Cardiac muscle cell (in vitro differentiated cells and primary cell): ENCODE measurements at places on chromosomes 1 and 21.
A peak's percentile ranks its signal among the peaks of the same experiment; 100 is the strongest.

DNA sequence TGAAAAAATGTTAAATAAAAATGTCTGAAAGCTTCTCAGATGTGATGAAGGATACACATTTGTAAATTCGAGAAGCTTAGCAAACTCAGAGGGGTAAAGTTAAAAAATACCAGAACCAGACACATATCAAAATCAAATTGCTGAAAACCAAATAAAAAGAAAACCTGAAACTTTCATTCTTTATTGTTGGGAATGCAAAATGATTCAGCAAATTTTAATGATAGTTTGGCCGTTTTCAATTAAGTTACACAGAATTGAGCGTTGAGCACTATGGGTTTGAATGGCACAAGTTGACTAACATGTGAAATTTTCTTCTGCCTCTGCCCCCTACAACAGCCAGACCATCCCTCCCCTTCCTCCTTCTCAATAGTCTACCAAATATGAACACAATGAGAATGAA, 33.5 kb upstream of the GRIK1 start:
- DNase-seq: no peak

- DNase-seq: no peak
Measured at GRCh38 chr1:170910273-170910672, 25.1 kb upstream of the MROH9 start.

DNA sequence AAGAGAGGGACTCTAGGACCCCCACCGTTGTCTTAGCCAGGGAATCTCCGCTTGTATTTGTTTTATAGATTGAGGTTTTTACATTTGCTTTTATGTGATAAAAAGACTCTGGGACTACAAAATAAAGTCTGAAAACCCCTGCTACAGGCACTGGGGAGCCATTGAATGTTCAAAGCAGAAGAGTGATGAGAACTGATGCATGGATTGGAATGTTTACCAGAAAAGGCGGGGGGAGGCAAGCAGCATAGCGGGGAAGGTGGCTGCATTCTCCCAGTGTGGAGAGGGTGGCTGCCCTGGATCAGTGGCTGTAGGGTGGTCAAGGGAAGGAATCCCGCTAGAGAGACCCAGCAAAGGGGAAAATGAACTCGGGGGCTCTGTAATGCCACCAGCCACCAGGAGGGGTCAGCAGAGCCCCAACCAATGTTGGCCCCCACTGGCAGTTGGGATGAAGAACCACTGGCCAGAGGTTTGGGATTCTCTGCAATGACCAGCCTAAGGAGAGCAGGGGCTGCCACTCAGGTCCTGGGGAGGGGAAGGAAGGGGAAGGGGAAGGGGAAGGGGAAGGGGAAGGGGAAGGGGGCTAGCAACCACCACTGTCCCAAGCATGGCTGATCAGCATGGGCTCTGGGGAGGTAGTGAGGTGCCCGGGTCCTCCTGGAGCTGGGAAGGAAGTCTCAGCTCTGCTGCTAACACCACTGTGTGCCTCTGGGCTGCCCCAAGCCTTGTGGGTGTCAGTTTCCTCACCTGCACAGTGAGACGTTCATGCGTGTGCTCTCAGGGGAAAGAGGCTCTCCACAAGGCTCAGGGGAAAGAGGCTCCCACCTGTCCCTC, 19.2 kb upstream of the PEF1 start:
- DNase-seq: peak; percentile 66

DNA sequence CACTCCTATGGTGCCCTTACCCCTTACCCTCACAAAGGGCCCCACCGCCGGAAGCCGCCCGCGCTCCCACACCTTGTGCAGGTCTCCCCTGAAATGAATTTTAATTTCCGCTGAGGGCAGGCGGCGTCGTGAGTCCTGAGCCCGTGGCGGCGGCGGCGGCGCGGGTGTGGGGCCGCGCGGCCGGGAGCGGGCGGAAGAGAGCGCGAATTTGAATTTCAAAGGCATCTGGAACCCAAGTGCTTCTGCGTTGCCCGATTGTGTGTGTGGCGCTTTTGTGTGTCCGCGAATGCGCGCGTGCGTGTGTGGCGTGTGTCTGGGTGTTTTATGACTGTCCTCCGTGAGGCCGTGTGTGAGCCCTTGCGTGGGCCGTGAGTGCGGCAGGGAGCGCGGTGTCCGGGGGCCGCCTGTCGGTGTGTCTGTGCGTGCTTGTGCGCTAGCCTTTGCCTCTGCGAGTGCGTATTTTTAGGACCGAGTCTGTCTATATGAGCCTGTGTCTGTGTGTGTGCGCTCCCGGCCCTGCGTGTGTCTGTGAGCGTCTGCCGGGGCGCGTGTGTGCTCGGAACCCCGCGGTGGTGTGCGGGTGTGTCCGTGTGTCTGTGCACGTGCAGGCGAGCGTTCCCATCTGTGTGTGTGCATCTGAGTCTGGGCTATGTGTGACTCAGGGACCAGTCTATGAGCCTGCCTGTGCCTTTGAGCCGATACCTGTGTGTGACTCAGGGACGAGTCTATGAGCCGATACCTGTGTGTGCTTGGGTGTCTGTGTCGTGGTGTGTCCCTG, 7.9 kb upstream of the ADGRB2 start:
- DNase-seq: peak; percentile 32

DNA sequence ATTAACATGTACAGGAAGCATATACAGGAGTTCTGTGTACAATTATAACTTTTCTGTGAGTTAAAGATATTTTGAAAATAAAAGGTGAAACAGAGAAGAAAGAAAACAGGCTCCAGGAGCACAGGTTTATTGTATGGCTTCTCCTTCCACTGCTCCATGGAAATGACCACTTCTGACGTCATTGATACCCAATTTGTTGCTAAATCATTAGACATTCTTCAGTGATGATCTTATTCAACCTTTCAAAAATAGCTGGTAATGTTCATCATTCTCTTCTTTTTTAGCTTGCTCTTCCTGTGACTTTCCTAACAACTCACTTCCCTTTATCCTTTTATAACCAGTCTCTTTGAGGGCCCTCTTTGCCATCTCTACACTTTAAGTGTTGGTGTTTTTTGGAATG, 77.8 kb downstream of the KCNK2 start:
- no peak for DNase-seq

- DNase-seq: no peak
Measured at GRCh38 chr1:9086045-9086444, 16.6 kb upstream of the SLC2A5 start.

DNA sequence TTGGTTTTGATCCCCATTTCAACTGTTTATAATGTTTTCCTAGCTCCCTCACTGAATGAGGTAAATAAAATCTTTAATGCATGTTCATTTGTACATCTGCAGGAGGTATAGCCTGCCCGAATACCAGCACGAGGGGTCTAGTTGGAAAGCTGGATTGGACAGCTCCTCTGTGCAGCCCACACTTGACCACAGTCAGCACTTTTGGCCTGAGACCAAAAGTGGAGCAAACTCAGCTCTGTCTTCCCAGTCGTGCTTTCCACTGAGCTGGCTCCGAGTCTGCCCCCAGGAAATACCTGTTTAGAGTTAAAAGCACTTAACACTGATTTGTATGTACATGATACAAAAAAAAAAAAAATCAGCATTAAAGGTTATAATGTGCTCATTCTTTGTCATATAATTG, 224.4 kb downstream of the DSCAM start:
- DNase-seq: no peak

DNA sequence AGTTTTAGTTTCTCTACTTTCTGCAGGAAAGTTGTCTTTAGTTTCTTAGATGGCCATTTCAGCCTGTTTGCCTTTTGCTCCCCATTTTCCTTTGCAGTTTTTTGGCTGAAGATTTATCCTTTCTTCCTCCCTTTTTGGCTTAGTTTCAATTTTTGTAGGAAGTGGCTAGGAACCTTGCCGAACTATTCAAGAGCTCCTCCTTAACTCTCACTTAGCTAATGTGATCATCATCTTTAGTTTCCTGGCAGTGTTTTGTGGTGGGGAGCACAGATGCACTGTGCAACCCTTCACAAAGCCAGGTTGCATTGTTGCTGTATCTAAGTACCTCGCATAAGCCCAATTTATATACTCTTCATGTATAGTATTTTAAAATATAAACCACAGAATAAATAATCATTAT, 28.8 kb upstream of the CCDC181 start:
- no peak for DNase-seq

DNA sequence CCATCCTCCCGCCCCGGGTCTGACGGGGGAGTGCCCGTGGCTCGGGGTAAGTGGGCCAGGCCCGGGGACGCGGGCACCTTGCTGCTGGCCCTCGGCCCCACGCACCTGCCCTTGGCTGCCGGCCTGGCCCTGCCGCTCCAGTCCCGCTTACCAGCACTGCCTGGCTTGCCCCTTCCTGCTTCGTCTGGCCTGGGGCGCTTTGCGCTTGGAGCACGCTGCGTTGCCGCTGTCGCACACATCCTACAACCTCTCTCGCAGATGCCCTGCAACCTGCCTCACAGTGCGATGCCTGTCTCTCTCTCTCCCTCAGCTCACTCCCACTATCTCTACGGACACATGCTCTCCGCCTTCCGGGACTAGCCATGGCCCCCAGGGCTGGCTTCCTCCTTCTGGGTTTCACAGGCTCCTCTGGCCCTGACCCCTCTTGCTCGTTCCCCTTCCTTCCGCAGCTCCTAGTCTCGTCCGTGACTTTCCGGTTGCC, 9.7 kb downstream of the MYOG start:
- DNase-seq: no peak

DNA sequence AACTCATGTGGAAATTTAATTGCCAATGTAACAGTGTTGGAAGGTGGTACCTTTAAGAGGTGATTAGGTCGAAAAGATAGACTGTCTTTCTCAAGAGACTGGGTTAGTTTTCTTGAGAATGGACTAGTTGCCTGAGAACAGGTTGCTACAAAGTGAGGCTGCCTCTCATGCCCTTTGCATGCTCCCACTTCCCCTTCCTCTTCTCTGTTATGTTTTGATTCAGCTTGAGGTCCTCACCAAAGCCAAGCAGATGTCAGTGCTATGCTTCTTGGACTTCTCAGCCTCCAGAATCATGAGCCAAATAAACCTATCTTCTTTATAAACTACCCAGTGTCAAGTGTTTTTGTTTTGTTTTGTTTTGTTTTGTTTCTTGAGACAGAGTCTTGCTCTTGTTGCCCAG, 187.0 kb upstream of the RUNX1 start:
- DNase-seq: no peak

GRCh38 chr1:146035048-146035423, 13.5 kb upstream of the HJV start:
- DNase-seq: peak; percentile 56

- DNase-seq: no peak
Measured at GRCh38 chr1:117818456-117818855, 111.0 kb downstream of the GDAP2 start.

GRCh38 chr1:14944471-14944985, 209.0 kb upstream of the TMEM51 start:
- no peak for DNase-seq

DNA sequence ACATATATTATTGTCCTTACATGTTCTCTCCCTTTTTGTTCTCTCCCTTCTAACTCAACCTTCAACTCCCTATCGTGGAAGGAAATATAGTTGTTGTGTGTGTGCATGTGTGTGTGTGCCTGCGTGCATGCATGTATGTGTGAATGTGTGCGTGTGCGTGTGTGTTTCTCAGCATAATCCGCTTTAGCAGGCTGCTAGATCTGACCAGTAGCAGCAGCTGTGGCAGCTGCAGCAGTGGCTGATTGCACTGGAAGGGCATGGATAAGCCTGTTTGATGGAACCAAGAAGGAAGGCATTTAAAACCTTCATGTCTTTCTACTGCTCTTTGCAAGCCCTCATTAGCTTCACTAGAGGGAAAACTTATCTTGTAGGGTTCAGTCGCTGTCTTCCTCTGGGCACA, 65.6 kb upstream of the IRF2BP2 start:
- DNase-seq: no peak
